ENCODE measurements at places on chromosomes 11 and 22.

DNA sequence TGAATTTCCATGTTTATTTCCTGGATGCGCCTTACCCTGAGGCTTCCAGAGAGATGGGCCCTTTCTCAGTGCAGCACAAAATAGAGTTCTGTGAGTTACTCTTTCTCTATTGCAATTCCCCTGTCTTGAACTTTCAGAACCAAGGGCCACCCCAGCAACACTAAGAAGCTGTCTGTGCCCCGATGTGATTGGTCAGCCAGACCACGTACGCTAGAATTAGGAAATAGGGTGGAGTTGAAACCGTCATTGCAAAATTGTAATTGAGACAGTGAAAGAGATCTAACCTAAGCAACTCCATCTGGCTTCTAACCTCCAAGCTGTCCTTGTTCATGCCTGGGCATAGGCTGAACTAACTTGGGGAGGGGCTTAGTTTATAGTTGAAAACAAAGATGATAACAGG, 981.3 kb downstream of the OPCML start:
- DNase-seq = no peak

GRCh38 chr11:15711311-15711710, 596.6 kb downstream of the INSC start:
- no peak for DNase-seq

DNA sequence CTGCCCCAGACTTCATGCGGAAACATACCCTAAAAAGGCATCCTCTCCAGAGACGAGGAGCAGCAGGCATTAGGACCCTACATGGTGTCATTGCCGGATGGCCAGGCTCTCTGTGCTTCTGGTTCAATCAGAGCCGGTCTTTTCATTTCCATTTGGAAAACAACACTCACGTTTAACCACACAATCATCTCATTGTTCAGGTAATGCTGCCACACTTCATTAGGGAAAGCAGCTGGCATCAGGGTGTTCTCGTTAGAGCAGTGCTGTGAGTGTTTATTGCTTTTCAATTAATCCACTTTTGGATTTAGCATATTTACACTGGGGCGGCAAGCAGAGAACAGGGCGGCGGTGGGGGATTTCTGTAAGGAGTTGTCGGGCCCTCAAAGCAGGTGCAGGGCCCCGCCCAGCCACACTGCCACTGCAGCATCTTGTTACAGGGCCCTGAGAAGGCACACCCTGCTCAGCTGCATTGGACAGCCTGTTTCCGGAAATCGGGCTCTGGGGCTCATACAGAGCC, 338.6 kb downstream of the SHANK2 start:
- DNase-seq = peak; percentile 98

DNA sequence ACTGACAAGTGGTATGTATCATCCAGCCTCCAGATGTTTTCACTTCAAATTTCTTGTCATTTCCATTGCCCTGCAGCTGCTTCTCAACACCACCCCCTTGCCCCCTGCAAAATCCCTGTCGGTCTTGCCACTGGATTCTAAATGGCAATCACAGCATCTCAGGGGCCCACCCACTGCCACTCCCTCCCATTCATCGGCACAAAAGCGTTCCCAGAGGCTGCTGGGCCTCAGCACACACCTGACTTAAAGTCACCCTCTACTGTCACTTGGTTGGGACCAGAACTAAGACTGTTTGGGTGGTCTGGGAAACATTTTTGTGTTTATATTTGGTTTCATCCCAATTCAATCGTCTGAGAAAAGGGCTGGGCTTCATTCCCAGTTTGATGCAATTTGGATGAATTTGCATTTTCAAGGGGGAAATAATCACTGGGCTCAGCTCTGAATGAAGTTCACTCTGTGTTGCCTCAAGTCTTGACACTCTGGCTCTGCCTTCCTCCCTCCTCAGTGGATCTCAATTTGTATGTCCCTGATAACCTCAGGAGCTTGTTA, 27.1 kb downstream of the SYT13 start:
- no peak for DNase-seq

DNA sequence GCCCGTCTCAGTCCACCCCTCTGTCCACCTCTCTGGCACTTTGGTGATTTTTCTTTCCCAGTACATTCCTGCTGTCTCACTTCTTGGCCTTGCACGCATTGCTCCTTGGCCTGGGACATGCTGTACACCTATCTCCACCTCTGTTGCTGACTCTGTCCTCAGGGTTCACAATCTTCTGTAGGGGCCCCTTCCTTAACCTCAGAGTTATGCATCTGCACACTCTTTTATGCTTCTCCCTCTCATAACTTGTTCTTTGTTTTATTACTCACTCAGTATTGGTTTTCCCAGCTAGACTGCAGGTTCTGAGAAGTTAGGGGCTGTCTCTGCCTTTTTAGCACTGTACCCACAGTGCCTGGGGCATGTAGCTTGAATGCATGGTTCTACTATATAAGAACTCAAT, 139.1 kb upstream of the MTMR2 start:
- no peak for DNase-seq
